ENCODE measurements at places on chromosomes 6 and 20. TPM values are rescaled to one million over a fixed set of nuclear protein-coding genes. Genes with fewer than 3 reads are reported as not detected.

DNA sequence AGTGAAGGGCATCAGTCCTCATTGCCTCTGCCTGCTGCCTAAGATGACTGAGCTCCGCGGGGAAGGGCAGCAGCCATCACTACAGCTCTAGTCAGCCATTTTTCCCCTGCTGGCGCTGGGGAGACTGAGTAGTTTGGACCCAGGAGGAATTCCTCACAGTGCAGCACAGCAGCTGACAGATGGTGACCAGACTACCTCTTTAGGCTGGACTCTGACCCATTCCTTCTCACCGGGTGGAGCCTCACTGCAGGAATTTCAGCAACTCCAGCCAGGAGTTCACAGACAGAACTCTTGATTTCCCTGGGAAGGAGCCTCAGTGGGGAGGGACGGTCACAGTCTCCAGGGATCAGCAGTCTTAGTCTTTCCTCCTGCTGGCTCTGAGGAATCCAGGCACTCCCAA lies 492.0 kb upstream of the MMS22L start:
- no peak for DNase-seq

DNA sequence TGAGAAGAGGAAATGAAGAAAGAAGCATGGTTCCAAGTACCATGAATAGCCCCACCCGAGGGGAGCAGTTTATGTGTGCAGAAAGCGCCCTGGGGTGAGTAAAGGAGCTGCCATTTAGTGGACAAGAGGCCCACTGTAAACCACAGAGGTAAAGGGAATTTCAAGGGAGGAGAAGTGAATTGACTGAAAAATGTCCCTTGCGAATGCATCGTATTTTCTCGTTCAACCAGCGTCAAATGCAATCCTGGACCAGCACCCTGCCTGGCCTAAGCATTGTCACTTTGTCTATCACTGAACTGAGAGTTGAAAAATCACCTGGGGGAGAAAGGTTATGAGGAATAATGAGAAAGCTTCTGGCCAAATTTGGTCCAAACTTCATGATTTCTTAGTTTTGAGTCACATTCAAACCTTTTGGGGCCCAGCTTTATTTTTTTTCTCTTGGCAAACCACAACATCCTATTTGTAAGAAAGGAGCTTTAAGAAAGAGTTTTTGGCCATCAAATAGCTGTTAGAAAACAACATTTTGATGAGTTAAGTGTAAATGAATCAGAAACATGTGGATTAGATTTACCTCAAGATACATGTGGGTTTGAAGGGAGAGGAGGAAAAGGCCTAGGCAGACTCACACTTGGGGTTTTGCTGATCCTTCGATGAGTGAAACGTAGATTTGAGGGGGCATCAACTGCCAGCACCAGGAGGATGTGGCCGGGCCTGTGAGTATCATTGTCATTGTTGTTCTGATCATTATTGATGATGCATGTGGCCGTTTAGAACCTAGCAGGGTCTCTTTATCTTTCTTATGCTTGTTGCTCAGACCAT lies 214.0 kb downstream of the CLIC5 start:
- no peak for DNase-seq

- no peak for DNase-seq
Observed at GRCh38 chr6:43260791-43261190, 17.5 kb downstream of the TTBK1 start.

- no peak for DNase-seq
Observed at GRCh38 chr6:151149793-151150192, 90.0 kb upstream of the AKAP12 start.

DNA sequence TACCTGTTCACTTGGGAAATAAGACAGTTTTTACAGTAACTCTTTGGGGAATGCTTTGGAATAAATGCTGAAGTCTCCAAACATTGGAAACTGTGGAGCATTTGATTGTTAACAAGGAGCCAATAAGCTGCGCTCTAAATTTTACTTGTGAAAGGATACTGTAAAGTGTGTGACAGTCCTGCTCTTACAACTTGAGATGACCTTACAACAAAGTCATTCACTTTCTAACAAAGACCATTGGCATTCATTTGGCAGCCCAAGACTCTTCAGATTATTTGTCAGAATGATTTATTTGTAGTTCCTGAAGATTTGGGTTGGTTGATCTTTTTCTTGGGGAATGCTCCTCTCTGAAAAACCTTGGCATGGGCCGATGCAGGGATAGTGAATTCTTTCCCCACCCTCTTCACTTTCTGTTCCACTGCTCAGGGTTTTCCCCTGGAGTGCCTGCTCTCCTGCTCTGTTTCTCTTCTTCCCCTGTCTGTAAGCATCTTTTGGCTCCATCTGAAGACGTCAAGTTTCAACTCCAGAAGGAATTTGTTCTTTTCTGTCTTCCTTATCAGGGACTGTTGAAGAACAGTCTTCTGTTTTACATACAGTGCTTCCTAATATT lies 116.4 kb downstream of the AKAP7 start:
- no peak for DNase-seq

DNA sequence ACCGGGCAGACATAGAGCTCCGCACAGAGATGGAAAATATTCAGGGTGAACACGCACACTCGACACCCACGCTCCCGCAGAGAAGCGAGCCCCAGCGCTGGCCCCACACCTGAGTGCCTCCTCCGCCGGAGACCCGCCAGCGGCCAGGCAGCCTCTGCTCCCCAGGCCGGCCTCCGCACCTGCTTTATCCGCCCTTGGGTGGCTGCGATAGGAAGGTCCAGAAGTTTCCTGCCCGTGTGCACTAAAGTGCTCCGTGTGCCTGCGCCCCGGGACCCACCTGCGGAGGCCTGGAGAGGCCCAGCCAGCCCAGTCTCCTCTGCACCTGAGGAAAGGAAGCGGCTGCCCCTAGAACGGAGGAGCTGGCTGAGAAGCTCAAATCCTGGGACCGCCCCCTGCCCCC lies 10.8 kb upstream of the FOXC1 start:
- DNase-seq = no peak

APCDD1L gene
- 0.89 TPM for total RNA-seq

NINL gene
- 4.8 TPM for total RNA-seq

CDH26 gene
- total RNA-seq = 0.43 TPM

Data from right atrium auricular region (tissue), 2 donors.